Memory B cell (primary cell): ENCODE measurements at places on chromosomes 16 and 17.

DNA sequence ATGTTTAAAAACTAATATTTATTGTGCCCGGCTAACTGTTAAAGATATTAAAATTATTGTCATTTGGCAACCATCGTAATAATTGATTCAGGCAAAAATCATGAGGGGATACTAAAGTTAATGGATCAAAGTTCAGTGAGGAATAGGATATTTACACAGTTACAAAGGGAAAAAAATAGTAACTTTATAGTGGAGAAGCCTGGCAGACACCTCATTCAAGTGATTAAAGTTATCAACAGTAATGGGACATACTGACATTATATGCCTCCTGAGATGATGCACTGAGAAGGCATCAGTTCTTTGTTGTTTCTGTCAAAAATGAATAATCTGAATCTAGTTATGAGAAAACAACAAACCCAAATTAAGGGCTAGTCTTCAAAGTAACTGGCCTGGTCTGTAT lies 77.1 kb downstream of the NLK start:
- no peak for DNase-seq

- no peak for DNase-seq
Observed at GRCh38 chr16:89345642-89346150, 128.2 kb downstream of the ZNF778 start.

GRCh38 chr16:12811441-12812383 lies 8.0 kb upstream of the CPPED1 start:
- DNase-seq = no peak

DNA sequence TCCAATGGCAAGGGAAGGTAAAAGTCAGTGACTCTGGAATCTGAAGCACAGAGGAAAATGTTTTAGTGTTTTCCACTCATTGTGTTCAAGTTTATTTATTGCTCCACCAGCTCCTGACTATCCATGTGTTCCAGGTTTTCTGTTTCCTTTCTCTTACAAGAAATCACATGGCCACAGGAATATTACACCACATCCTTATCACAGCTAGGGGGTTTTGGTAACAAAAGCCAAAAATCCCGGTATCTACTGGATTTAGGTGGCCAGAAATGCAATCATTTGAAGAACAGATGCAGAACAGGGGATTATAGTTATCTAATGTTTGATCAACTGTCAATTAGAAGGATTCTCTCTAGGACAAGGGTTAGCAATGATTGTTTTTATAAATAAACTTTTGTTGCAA lies 47.9 kb downstream of the STH start:
- no peak for DNase-seq

- DNase-seq = peak; percentile 86
Observed at GRCh38 chr16:65745-66144, 6.7 kb downstream of the RHBDF1 start.

GRCh38 chr16:31362476-31363405 lies 7.8 kb downstream of the ITGAX start:
- DNase-seq = no peak

DNA sequence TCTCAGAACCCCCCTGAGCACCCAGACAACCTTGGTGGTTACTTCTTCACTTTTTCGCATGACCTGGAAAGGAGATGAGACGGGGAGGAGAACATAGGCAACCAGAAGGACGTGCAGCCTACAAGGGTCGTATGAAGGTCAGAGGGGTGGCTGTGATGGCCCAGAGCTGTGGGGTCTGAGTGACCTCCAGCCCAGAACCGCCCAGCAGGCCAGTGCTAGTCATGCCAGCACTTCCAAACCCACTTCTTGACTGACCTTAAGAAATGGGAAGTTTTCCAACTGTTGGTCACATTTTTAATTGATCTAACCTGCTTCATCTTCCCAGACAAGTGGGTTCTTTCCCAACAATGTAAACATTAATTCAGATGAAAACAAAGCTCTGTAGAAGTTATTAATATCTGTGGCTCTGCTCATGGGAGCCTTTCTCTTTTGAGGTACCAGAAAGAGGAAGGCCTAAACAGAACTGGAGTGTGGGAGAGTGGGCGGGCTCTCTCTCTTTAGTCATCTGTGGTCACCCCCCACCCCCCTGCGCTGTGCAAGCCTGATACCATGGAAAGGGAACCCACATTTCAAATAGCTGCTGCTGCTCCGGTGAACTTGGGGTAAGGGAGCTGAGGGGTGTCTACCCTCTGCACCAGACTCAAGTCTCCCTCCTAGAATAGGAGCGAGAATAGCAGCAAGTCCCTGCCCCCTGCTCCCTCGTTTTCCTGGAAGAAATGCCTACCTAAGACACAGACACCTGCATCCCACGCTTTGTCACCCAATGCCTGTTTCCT lies 101.6 kb downstream of the RAB11FIP4 start:
- DNase-seq = peak; percentile 47

GRCh38 chr16:88649924-88650748 lies 717 bp downstream of the CYBA start:
- DNase-seq = peak; percentile 60

- DNase-seq = no peak
Observed at GRCh38 chr17:37820313-37820994, 75.6 kb upstream of the HNF1B start.

DNA sequence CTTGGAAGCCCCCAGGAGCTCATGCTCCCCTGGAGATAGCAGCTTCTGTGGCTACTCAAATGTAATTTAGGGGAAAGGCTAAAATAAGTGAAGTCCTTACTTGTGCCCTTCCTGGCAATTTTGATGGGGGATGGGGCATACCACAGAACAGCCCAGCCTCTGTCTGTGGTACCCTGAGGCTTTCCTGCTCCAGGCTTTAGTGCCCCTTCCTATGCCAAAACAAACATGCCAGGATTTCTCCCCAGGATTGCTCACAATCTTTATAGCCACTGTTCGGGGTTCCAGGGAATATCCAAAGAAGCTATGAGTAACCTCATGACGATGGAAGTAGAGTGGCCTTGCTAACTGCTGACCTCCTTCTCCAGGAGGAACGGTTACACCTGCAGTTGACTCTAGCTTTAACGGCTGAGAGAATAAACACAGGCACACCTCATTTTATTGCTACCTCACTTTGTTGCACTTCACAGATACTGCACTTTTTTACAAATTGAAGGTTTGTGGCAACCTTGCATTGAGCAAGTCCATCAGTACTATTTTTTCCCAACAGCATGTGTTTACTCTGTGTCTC lies 24.9 kb downstream of the CCL4 start:
- DNase-seq = no peak

DNA sequence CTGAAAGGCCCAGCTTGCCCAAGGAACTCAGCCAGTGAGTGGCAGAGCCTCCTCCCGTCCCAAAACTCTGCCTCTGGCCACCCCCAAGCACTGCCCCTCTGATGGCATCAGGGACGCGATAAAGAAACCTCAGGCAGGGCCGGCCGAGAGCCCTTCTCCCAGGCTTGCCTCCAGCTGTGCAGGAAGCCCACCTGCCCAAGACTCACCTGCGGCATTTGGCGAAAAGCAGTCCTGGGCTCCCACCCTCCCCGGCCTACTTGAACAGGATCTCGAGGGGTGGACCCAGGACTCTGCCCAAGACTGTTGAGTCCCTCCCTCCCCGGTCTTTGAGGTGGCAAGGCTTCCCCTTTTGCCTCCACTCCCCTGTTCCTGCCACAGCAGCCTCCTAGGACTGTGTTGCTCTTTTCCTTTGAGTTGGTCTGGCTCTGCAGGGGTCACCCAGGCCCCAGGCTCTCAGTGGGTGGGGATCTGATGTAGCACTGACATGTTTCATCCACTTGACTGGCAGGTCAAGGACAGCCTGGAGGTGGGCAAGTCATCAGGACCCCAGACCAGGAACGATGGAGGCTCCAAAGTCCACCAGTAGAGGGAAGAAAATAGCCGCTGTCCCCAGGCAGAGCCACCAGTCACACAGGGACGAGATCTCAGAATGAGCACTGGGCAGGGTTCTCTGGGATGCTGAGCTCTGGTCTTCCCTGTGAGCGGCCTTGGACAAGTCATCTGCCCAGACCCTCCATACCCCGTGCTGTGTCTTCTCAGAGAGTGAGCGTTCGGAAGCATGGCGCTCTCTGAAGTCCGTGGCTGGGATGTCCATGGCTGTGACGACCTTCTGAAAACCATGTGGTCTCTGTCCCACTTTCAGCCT lies 111.0 kb upstream of the TNRC6C start:
- no peak for DNase-seq

DNA sequence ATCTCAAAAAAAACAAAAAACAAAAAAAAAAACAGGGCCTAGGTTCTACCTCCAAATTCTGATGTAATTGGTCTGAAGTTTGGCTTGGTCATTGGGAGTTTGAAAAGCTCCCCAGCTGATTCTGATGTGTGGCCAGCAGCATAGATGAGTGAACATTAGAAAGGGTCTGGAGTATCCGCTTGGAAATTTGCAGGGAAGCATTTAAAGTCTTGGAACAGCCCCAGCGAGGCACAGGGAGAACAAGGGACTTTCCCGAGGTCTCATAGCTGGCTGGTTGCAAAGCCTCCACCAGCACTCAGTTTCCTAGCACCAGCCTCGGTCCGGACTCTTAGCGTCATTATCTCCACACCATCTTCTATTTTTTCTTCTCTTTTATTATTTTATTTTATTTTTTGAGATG lies 70.8 kb downstream of the RAB11FIP4 start:
- no peak for DNase-seq

GRCh38 chr17:19549746-19550623 lies 16.3 kb downstream of the SLC47A1 start:
- DNase-seq = no peak

DNA sequence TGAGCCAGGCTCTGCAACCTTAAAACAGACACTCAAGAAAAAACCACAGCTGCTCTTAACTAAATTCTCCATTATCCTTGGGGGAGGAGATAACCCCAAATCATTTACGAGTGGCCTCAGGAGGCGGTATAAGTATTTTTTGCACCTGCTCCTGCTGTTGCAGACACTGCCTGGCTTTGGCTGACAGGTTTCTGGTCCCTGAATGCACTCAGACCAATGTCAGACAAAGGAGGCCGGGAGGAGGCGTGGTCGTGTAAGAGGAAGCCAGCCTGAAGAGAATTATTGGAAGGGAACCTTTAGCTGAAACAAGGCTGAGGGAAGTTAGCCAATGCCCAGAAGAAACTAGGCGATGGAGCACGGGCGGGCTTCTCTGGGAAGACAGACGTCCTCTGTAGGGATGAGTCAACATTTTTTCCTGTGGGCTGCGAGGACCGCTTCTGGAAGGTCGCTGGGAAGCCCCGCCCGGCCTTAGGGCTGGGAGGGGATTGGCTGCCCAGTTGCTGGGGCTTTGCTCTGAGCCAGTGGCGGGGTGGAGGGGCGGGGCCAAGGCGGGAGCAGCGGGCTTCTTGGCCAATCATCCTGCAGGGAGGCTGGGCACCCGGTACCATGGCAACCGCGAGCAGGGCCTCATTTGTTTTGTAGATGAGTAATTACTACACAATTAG lies 82.3 kb downstream of the CCDC182 start:
- DNase-seq = peak; percentile 47

- DNase-seq = no peak
Observed at GRCh38 chr17:65797809-65798208, 236.4 kb upstream of the AXIN2 start.

GRCh38 chr16:9447195-9447551 lies 355.7 kb downstream of the HAPSTR1 start:
- DNase-seq = no peak

DNA sequence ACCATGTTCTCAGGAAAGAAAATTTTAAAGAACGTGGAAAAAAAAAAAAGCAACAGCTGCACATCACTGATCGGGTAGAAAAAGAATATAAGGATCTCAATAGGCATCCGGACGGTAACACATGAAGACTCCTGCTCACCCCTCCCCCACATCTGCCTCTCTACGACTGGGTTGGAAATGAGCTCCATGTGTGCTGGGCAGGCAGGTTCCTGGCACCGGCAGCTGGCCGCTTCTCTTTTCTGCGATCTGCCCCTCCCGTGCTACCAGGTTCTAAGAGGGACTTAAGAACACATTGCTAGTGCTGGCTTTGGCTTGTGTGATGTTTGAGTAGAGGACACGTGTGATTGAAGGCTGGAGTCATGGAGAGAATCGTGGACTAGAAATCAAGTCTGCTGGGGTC lies 115.5 kb downstream of the AATF start:
- no peak for DNase-seq

DNA sequence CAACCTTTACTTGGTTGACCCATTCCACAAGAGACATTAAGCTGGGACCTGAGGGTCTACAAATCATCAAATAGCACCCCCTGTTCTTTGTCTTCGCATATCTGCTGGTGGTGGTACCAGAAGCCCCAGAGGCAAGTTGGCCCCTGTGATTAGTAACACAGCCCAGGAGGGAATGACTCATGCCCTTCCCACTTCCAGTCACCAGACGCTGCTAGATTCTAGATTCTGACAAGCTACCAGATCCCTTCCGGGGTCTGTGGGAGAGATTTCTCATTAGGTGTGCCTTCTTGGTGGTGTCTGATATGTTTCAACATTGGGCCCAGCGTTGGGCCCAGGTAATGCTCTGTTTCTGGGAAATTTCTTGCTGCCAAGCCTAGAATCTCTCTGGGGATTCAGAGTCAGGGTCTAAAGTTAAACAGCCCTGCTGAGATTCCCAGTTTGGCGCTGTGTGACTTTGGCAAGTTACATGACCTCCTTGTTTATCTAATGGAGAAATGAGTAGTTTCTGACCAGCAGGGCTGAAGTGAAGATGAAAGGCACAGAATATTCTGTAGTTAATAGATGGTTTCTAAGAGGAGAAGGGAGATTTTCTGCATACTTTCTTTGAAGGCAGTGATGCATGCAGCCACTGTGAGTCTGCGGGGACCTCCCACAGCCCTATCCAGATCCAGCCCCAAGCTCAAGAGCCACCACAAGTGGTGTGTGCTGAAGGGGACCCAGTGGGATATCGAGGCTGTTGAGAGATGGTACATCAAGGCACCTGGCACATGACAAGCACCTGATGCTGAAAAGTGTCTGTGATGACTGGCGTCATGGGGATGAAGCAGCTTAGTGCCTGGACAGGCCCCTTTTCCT lies 3.9 kb downstream of the TRPV2 start:
- DNase-seq = no peak

DNA sequence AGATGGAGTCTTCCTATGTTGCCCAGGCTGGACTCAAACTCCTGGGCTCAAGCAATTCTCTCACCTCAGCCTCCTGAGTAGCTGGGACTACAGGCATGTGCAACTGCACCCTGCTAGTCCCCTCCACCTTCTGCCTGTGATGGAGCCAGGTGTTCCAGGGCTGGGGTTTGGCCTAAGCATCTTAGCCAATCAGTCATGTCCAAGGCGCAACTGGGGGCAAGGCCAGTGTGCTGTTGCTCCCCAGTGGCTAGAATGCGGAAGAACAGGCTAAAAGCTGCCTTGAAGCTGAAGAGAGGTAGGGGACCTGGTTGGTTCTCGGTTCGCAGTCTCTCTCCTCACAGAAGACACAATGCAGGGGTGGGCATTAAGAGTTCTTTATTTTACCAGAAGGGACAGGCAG lies 18.6 kb downstream of the FLOT2 start:
- DNase-seq = no peak

- no peak for DNase-seq
Observed at GRCh38 chr17:34174496-34174895, 80.6 kb upstream of the CCL2 start.
